ENCODE measurements at places on chromosomes 7 and 10.

- peak; percentile 22 for DNase-seq
Measured at GRCh38 chr7:22697876-22698606, 29.0 kb upstream of the IL6 start.

DNA sequence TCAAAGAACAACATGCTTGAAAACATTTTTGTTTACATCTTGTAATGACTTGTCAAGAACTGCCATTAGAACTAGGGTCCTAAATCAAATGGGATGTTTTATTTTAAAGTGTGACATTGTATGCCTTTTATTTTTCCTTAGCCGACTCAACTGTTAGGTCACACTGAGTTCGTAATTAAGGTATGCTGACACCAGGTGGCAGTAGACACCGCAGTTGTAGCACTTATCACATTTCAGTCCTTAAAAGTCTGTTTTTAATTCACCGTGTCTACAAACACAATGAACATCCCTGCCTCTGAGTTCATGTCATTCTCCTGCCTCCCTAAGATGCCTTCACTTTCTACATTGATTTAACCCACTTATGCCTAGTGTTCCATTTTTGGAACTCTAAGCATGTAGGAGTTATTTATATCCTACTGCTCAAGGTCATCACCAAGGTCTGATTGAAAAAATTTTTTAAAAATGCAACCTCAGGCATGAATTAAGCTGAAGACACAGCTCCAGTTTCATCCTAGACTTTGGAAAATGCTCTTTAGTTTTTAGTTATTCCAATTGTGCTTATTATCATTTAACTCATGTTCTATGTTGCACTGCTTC lies 186.1 kb downstream of the BMPER start:
- no peak for DNase-seq

GRCh38 chr7:73437621-73438416 lies 4.2 kb downstream of the FZD9 start:
- DNase-seq: no peak

- no peak for DNase-seq
Measured at GRCh38 chr7:132547821-132548220, 28.4 kb downstream of the PLXNA4 start.

GRCh38 chr7:137715121-137715520 lies 131.7 kb downstream of the DGKI start:
- no peak for DNase-seq

DNA sequence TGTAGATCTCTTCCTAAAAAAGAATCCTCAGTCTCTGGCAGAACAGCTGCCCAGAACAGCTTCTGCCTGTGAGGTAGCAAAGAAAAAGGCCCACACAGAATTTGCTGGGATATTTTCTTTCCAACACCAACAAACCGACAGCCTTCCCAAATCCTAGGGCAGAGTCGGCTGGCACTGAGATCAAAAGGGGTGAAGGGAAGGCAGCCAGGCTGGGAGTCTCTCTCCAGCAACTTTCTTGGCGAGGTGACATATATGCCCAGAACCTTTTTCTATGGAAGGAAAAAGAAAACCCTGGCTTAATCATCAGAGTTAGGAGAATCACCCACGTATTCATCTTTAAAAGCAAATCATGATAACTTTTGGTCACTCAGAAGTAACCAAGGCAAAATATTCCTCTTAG lies 279.6 kb downstream of the DNAJB6 start:
- DNase-seq: no peak

- no peak for DNase-seq
Measured at GRCh38 chr7:123581162-123581459, 20.5 kb upstream of the ASB15 start.

GRCh38 chr10:71849461-71849908 lies 1.6 kb downstream of the PSAP start:
- no peak for DNase-seq

DNA sequence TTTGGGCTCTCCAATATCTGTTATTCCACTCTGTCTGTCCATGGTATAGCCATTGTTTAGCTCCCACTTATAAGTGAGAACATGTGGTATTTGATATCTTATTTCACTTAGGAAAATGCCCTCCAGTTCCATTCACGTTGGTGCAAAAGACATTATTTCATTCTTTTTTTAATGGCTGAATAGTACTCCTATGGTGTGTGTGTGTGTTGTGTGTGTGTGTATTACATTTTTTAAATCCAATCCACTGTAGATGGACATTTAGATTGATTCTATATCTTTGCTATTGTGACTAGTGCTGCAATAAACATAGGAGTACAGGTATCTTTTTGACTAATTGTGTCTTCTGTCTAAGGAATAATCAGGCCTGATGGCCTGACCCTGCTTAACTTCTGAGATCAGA lies 7.4 kb upstream of the CPED1 start:
- no peak for DNase-seq

DNA sequence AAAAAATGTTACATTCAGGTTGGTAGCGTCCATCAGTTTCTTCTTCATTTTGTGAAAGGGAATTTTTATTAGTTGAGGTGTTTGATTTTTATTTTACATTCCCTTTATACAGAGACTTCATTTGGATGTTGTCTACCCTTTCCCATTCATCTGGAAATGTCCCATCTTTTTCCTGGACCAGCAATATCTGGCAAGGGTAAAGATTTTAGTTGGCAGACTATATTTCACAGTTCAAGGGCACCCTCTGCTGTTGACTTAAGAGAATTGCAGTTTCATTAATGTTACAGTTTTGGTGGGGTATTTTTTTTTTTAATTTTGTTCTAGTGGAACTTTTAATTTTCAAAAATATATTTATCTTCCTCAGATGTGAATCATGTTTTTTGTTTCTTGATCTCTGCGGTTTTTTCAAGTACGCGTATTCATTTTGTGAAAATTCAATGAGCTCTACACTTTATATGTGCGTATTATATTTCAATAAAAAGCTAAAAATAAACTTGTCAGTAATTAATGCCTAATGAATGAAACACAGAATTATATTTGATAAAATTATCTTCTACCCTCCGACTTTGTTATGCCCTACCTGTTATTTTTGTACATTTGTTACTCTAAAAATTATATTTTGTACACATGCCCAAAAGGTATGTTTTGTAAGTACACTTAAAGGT lies 97.9 kb upstream of the KLF14 start:
- peak; percentile 6 for DNase-seq

DNA sequence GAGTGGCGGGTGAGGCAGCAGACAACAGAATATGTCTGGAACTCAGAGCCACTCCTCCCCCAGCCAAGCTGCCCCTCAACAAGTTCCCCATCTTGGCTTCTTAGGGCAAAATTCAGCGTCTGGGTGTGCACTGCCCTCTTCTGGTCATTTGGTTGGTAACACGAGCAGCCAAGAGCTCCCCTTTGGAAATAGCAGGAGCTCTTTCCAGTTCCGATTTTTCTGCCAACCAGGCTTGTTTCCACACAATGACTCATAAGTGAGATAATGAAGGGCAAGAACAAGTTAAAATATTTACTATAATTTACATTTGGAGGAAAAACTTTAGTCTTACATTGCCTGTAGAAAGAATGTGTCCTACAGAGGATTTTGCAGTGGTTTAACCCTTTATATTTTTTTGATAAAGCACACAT lies 70.5 kb downstream of the ADCYAP1R1 start:
- DNase-seq: no peak

- no peak for DNase-seq
Measured at GRCh38 chr10:290026-290725, 154.9 kb downstream of the ZMYND11 start.

- peak; percentile 65 for DNase-seq
Measured at GRCh38 chr10:77799352-77799751, 127.2 kb downstream of the DLG5 start.

DNA sequence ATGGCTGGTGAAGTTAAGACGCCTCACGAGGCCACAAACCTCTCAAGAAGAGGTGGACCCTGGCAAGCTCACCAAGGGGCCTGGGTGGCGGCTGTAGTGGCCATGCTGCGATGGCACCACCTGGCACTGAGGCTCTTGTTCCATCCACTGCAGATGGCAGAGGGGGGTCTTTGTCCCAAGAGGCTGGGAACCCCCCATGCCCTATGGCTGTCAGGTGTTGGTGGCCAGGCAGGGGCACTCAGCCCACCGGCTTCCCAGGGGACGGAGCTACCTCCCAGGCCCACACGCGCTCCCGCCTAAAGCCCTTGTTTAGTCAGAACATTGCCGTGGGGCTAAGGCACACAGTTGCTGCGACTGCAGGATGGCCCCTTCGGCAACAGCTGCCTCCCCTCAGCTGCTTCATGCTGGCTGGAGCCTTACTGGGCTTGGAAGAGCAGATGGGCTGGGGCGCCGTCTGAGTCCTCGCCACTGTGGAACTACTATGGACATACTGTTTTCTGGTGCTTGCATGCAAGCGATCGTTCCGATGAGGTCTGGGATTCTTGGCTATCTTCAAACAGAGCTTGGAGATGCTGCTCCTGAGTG lies 46.8 kb downstream of the DPYSL4 start:
- no peak for DNase-seq

DNA sequence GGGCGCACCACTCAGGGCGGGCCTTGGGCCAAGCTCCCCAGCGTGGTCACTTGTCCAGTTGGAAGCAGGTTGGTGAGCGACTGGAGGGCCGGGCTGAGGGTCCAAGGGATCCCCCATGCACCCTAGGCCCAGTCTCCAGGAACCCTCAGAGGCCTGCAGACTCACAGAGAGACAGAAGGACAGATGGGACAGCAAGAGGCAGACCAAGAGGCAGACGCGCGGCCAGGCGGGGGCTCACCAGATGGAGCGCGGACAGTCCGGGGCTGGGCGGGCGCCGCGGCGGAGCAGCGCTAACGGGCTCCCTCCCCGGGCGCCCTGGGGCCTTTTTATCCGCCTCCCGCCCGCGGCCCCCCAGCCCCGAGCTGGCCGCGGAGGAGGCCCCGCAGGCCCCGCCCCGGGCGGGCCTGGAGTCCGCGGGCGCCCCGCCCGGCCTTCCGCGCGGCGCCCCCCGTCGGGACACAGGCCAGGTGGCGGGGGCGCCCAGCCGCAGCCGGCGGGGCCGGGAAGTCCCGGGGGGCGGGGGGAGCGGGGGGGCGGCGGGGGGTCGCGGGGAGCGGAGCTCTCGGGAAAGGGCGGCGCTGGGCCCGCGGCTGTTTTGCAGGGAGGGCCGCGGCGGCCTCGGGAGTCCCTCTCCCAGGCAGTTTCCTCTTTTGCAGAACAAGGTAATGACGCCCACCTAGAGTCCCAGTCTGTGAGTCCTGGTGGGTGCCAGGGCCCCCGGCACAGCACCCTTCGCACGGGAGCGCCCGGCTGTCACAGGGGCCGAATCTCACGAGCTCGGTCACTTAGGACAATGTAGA lies at the start of gene LOXL4:
Gene LOXL4, minus strand, starts transcription at position 301 of the 800 bp plus-strand sequence. CDS start 5,175 bp downstream, outside the sequence.
- no peak for DNase-seq

- no peak for DNase-seq
Measured at GRCh38 chr10:71442000-71442399, 45.3 kb downstream of the CDH23 start.

DNA sequence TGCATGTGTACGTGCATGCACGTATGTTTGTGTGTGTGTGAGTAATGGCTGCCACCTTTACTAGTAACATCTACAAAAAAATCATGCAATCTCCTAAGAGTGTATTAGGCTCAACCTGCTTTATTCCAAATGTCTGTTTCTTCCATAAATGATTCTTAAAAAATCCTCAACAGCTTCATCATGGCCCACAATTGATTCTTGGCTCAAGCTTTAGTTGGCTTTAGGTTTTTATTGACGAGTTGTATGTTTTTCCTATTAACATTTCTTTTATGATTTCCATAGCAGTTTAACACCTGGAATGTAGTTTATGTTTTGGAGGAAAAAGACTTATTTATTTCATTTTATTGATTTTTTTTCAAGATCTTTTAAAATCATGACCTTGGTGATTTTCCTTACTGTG lies 121.9 kb upstream of the RAB18 start:
- no peak for DNase-seq

DNA sequence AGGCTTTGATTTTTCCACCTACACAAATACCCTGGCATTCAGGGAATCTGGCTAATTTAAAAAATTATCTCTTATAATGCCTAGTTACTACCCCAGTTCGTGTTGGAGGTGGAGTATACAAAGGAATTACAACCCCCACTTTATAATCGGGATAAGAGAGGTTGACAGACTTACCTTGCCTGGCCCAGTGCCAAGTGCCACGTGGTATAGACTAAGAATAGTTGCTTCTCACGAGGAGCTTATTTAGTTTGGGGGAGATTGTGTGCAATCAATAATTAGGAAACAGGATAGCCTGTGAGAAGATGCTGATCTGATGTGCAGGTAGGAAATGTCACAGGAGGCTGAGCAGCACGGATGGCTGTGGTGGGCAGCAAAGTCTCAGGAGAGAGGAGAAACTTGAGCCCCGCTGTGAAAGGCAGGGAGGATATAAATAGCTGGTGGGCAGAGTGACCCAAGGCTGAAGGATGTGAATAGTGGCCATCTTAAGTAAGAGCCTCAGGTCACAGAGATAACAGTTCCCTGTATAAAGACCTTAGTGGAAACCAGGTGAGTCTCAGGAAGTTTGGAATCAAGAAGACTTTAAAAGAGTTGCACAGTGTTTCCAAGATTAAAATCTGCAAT lies 11.3 kb upstream of the ATXN7L1 start:
- DNase-seq: no peak

- DNase-seq: no peak
Measured at GRCh38 chr10:80273523-80274170, 15.8 kb downstream of the MAT1A start.

GRCh38 chr10:5947471-5948207 lies 29.7 kb downstream of the IL15RA start:
- no peak for DNase-seq

DNA sequence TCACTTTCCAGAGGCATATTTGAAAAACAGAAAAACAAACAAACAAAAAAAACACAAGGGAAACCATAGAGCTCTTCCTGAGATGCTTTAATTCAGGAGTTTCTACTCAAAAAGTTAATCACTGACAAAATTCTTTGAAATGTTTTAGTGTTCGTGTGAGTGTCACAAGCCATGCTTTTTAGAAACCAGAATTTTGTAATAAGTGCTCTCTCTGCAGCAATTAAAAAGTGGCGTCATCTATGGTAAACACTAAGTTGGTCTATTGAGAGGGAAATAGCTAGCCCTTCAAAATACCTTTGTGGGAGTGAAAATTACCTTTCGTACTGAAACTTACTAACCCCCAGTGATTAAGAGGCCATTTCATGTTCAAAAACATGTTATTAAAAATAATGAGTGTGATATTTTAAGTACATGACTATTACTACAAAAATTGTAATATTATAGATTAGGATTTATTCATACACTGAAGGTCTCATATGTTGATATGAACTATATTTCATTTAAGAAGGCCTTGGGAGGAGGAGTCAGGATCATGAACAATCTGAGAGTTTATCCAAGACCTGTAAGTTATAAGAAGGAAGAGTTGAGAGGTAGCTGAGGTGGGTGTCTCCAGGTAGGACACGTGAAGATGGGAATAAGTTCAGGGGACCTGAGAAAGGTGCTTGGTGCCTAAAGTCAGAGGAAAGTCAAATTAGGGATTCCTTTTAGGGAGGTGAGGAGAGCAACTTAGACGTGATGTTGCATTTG lies 94.6 kb downstream of the PPP1R9A start:
- no peak for DNase-seq

- no peak for DNase-seq
Measured at GRCh38 chr7:115145512-115145911, 223.6 kb downstream of the MDFIC start.

- no peak for DNase-seq
Measured at GRCh38 chr7:73429215-73429614, 4.4 kb upstream of the FZD9 start.
